ENCODE measurements at places on chromosomes 1 and 21.

DNA sequence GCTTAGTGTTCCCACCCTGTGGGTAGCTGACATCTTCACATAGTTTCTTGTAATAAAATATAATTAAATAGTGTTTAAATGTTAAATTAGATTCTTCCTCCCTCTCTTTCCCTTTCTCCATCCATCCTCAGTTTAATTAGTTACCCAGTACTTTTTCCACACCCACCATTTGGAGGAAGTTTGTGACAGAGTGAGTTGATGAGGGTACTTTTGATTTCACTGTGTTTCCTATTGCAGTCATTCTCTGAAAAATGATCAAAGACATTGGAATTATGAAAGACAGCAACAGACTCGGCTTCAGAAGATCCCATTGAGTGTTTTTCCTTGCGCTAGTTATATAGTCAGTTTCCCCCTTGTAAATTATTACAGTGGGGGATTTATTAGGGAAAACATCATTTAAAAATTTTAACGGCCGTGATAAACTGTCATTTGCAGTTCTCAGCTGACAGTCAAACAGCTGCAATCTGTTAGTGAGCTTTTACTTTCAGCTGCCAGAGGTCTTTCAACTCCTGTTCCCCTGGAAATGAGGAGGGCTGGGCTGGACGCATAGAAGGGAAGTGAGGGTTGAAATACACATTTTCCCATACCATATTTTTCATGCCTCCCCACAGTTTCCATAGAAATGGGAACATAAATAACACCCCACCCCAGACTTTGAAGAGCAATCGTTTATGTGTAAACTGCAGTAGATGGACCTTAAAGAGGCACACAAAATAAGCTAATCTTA lies 61.3 kb upstream of the CACYBP start:
- DNase-seq = no peak

- DNase-seq = no peak
Measured at GRCh38 chr1:248839168-248839555, 1.1 kb downstream of the ZNF672 start.

DNA sequence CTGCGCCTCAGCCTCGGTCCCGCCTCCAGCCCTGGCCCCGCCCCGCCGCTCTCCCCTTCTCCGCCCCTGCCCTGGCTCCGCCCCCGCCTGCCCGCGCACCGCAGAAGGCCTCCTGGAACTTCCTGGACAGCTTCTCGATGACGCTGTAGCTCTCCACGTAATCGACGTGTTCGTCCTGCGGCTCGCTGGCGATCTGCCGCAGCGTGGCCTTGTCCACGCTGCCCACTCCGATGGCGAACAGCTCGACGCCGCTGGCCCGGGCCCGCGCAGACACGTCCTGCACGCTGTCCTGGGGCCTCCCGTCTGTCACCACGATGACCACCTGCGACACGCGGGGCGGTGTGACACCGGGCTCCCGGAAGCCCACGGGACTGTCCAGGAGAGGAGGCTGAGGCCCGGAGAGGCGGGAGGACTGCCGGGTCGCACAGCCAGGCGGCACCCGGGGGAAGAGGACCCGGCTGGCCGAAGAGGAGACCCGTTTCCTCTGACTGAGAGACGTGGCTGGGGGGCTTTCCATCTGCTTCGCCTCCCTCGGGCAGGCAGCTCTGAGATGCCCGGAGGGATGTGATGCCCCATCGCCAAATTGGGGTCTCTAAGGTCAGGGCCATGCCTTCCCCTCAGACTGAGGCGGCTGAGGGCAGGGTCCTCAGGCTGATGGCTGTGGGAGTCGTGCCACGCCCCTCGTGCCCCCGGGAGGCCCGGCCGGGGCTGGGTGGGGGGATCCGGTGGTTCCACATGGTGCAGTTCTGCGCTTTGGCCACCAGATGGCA lies 4.6 kb downstream of the MATN1 start:
- peak; percentile 83 for DNase-seq

- DNase-seq = no peak
Measured at GRCh38 chr1:36089393-36090121, 865 bp downstream of the ADPRS start.

- no peak for DNase-seq
Measured at GRCh38 chr1:99535470-99536164, 110.3 kb upstream of the PALMD start.

GRCh38 chr1:28326984-28327383 lies 1.9 kb upstream of the MED18 start:
- DNase-seq = no peak

DNA sequence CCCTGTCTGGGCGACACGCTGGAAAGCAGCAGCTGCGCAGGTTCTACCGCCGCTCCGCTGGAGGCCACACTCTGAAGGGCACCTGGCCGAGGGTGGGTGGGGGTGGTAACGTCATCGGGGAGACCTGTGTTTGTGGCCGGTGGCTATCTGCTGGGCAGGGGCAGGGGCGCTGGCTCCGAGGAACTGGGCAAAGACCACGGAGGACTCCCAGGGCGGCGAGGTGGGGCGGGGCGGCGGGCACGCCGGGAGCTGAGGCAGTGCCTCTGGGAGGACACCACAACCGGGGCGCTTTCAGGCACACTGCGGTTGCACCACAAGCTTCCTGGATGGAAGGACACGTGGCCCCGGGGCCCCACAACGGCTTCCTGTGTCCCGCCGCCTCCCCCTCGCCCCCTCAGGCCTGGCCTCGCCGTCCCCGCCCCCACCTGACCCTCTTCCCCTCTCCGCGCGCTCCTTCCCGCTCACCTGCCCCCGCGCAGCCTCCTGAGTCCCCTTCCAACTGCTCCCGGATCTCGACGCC lies 3.3 kb upstream of the DENND2D start:
- no peak for DNase-seq

DNA sequence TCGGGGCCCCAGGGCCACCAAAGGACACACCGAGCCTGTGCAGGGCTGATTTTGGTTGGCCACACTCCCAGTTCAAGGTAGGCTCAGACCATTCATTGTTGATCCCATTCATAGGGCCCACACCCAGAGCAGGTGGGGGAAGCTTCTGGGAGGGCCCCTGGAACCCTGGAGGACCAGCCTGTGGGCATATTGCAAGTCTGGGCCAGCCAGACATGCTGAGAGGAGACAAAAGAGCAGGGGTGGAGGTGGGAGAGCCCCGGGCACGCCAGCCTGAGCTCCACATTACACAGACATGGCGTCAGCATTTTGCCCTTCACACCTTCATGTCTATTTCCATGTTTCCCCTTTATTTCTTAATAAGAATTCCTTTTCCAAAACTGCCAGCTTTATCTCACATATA lies 25.7 kb downstream of the PMVK start:
- DNase-seq = no peak

DNA sequence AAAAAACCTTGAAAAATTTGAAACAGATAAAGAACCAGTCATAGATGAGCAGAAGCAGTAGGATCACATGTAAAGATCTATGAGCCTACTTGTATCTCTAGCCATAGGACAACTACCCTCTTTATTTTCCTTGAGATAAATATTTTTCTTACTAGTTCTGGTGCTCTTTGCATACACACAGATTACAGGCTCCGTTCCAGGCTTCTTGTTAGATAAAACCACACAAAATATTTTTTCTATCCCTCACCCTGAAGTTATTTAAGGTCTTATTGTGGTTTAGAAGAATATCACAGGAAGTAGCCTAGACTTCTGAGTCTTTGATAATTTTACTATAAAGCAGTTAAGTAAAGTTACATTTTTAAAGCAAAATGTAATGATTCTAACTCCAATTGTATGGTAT lies 512.2 kb downstream of the NEGR1 start:
- peak; percentile 14 for DNase-seq

- DNase-seq = no peak
Measured at GRCh38 chr21:33302796-33303195, 22.0 kb upstream of the IFNAR1 start.

DNA sequence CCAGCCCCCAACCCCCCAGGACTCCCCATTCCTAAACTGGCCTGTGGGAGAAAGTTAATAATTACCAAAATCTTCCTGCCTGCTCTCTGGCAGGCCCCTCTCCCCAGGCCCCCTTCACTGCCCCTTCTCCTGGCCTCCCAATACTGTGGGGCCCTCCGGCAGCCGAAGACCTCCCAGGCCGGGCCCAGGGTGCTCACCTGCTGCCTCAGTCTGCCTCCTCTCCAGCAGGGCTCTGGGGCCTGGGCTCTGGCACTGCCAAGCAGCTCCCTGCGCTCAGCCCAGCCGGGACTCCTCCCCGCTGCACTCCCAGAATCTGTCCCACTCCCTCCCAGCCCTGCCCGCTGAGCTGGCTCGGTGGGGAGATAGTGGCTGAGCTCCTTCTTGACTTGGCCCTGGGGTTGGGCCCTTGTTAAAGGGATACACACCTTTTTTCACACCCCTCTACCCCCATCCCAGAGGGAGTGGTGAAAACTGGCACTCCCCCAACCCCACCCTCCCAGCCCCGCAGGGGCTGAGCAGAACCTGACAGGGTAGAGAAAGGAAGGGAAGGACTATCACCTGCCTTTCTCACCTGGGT lies at the start of gene S100A16:
S100A16 (minus strand) TSS at position 383 of the 577 bp plus-strand sequence. CDS start 4,986 bp downstream, outside the sequence.
- no peak for DNase-seq

DNA sequence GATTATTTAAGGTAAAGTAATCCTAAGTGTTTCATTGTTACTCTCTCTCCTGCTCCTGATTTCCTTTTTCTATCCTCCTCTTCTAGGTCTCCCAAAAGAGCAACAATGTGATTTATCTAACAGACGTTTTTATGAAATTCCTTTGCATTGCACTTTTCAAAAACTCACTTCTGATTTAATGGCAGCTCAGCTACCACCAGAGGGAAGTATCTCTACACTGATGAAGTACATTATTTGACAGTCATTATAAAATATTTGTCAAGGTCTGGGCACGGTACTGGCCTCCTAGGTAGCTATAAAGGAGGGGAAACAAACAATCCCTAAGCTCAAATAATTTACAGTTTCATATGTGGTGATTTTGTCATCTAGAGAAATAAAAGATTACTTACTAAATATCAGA lies 15.6 kb downstream of the TMPRSS15 start:
- no peak for DNase-seq

GRCh38 chr1:75732703-75733102 lies 8.2 kb downstream of the ACADM start:
- no peak for DNase-seq

DNA sequence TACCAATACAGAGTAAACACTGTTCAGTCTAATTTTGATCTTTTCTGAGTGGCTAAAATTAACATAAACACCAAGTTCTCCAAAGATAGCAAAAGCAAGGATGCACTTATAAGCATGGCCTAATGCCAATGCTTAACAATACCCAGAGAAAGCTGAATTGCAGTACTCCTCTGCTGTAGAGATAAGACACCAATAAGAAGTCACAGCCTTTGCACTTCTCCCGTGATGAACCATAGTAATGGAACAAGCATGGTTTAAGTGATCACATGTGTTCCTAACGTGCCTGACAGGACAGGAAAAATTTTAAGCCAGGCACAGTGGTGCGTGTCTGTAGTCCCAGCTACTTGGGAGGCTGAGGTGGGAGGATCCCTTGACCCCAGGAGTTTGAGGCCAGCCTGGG lies 5.6 kb downstream of the PRDX1 start:
- no peak for DNase-seq

GRCh38 chr1:176174108-176174507 lies 33.0 kb downstream of the COP1 start:
- no peak for DNase-seq

DNA sequence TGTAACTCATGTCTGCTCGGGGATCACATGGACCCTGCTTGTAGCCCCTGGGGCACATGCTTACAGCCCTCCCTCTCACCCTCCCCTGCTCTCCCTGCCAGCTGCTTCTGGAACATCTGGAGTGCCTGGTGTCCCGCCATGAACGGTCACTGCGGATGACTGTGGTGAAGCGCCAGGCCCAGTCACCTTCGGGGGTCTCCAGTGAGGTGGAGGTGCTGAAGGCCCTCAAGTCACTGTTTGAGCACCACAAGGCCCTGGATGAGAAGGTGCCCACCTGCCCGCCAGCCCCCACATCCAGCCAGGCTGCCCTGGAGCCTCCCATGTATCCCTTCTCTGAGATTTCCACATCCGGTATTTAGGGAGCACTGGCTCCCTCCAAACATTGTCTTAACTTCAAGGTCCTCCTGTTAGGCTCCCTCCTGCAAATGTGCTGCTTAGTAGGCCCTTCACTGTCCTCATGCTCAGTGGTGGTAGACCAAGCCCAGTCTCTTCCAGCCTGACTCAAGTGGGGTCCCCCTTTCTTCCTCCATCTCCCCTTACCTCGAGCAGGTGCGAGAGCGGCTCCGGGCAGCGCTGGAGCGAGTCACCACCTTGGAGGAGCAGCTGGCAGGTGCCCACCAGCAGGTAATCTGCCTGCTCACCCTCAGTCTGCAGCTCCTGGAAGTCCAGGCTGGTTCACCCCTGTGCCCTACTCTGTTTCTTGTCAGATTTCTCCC lies 17.7 kb downstream of the PPFIA4 start:
- no peak for DNase-seq

DNA sequence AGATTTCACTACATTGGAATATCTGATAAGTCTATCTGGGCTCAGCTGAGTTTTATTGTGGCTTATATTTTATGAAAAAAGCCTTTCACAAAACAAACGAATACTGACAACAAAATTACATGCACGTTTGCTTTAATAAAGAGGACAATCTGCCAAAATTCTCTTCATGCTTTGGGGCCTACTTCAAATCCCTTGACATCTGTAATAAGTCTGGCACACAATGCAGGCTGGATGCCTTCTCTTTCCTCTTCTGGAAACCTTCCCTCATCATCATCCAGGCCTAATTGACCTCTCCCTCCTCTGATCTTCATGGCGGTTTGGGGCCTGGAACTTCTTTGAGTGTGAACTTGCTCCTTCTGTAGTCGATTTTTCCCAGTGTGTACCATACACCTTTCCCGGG lies 70.3 kb downstream of the MAP10 start:
- DNase-seq = no peak

GRCh38 chr1:226482975-226483700 lies 65.4 kb upstream of the STUM start:
- DNase-seq = no peak

DNA sequence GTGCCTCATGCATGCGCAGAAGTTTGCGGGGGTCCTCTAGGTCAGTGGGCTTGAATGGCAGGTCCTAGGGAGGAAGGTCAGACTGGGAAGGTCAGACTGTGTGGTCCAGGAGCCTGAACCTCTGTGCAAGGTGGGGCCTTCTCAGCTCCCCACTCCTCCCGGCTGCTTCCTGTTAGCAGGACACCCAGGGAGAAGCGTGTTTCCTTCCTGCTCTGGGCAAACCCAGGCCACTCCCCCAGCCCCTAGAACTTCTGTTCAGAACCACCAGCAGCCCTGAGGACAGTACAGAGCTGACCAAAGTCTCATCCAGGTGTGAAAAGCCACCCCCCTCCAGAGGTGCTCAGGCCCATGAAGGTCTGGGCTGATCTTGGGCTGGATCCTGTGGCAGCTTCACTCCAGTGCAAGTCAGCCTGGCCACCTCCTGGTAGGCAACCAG lies 29.9 kb downstream of the NAV1 start:
- DNase-seq = no peak

- no peak for DNase-seq
Measured at GRCh38 chr1:113984710-113985109, 5.4 kb downstream of the OLFML3 start.

GRCh38 chr21:18026359-18026758 lies 207.2 kb upstream of the C21orf91 start:
- no peak for DNase-seq

GRCh38 chr1:202058001-202058908 lies 47.9 kb downstream of the ELF3 start:
- DNase-seq = peak; percentile 33
